ENCODE measurements at places on chromosomes 1 and 21.

DNA sequence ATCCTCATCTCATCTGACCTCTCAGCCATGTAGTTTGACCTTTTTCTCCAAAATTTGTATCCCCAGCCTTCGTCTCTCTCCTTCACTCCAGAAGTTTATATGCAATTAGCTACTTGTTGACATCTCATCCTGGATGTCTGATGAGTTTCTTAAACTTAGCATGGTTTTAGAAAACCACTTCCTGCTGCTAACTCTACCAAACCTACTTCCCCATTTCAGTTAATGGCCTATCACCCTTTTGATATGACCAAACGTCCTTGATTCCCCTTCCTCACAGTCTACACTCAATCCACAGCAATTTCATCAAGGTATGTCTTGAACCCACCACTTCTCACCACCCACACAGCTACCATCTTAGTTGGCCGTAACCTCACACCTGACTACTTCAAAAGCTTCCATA, 121.9 kb downstream of the LRRC40 start:
- no peak for DNase-seq

- no peak for DNase-seq
Observed at GRCh38 chr1:205052690-205053089, 9.7 kb downstream of the CNTN2 start.

DNA sequence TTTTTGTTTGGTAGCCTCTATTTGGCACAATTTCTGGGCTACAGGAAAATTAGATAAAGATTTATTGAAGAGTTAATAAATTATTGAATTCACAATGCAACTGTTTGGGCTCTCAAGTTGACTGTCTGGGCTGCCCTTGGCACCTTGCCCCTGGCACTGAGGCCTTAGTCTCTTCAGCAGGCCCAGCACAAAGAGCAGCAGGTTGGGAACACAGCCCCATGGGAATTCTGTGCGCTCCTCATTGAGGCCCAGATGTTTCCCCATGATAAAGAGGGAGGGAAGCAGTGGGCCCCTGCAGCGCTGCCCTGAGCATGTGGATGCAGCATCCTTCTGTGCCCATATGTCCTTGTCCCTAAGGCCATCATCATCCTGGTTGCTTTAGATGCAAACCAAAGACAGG, 2.9 kb downstream of the CRNN start:
- peak; percentile 73 for DNase-seq

- DNase-seq, result peak; percentile 43
Observed at GRCh38 chr21:45529785-45530422, 12.3 kb downstream of the SLC19A1 start.

DNA sequence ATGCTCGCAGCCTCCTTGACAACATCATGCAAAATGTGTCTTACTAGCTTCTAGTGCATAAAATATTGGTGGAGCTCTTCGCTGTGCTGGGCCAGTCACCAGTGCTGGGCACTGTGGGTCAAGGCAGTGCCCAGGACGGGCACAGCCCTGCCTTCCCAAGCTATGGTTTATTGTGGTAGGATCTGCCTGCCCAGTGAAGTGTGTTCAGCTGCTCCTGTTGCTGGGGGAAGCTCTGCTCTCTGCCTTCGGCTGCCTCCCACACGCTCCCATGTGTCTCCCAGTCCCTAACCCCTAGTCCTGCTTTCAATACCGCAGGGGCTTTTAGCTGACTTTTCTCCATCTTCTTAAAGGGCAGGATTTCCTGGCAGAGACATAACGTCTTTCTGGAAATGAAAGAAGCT, 15.7 kb downstream of the EPHX1 start:
- peak; percentile 56 for DNase-seq

GRCh38 chr1:43522431-43522775, 8.3 kb upstream of the PTPRF start:
- DNase-seq, result no peak
